ENCODE measurements at places on chromosomes 3 and 15.

GRCh38 chr3:127637971-127638370 is 9.0 kb downstream of the PODXL2 start:
- no peak for DNase-seq

GRCh38 chr3:139443186-139443585 is 33.1 kb downstream of the RBP2 start:
- no peak for DNase-seq

DNA sequence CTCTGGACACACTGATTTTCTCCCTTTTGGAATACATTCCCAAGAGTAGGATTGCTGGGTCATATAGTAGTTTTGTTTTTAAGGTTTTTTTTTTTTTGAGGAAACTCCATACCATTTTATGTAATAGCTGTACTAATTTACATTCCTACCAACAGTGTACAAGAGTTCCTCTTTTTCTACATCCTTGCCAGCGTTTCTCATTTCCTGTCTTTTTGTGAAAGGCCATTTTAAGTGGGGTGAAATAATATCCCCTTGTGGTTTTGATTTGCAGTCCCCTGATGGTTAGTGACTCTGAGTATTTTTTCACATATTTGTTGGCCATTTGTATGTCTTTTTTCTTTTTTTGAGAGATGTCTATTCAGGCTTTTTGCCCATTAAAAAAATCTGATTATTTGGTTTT is 1205.5 kb downstream of the ROBO1 start:
- no peak for DNase-seq

GRCh38 chr3:32113981-32114545 is 7.6 kb downstream of the GPD1L start:
- DNase-seq = no peak

GRCh38 chr15:40162552-40162951 is 1.7 kb downstream of the BUB1B start:
- no peak for DNase-seq

- no peak for DNase-seq
These were observed 5.2 kb upstream of the VEPH1 start for GRCh38 chr3:157508461-157508860.

- DNase-seq = no peak
These were observed 91.6 kb downstream of the IQSEC1 start for GRCh38 chr3:12981306-12982275.

- DNase-seq = no peak
These were observed 17.4 kb upstream of the ADPGK start for GRCh38 chr15:72800833-72801481.

DNA sequence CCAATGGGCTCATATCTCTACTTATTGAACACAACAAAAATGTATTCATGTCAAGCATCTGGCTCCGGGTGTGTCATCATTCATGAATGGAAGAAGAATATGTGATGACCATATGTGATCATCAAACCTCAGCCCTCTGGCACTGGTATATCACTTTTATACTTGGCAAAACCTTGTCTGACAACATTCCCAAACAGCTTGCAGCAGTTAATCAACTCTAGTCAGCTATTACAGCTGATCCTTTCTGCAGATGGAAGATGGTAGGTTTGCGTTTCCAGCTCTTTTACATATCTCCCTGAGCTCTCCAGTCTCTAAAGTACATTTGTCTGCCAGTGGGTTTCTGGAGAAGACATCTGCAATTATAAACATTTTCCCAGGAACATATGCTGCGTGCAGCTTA is 6.6 kb downstream of the PLSCR5 start:
- DNase-seq = no peak

DNA sequence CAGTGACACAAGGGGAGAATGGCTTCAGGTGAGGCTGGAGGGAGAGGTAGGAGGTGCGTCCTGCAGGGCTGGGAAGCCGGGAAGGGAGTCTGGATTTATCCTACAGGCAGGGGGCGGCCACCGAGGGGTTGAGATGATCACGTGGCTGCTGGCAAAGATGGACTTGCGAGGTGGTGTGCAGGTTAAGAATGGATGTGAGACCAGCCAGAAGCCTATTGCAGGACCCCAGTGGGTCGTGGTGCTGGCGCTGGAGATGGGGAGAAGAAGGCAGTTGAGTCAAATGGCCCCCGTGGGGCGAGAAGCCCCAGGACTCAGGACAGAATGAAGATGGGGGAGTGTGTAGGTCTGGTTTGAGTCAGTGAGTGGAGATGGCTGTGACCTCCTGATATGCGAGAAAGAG is 183.1 kb downstream of the FAM43A start:
- no peak for DNase-seq
